NCI-H460 (cell line): ENCODE measurements at places on chromosomes 12 and 14.

- no peak for DNase-seq
Observed at GRCh38 chr12:105359856-105360255, 29.4 kb downstream of the C12orf75 start.

DNA sequence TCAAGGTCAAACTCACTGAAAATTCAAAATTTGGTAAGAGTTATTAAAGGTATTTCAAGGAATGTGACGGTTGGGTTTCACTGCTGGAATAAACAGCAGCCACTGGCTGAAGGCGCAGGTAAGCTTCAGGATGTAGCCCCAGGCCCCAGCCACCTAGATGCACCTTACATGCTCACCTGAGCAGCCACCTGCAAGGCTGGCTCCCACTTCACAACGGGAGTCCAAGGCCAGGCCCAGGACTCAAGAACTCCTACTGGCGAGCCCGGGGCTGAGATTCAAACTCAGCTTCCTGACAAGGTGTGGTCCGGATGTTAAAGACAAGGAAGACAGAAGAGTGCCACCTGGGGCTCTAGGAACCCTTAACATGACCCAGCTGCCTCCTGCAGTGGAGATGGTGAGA lies 78.4 kb downstream of the ITPK1 start:
- DNase-seq = no peak

GRCh38 chr12:124928095-124928911 lies 13.9 kb upstream of the UBC start:
- DNase-seq = peak; percentile 61

- no peak for DNase-seq
Observed at GRCh38 chr12:124661341-124661740, 93.9 kb upstream of the NCOR2 start.

GRCh38 chr12:94988471-94988870 lies 15.0 kb downstream of the NDUFA12 start:
- no peak for DNase-seq

- DNase-seq = no peak
Observed at GRCh38 chr14:42488965-42489364, 882.3 kb downstream of the LRFN5 start.

- no peak for DNase-seq
Observed at GRCh38 chr14:77838831-77839511, 39.1 kb downstream of the ADCK1 start.

DNA sequence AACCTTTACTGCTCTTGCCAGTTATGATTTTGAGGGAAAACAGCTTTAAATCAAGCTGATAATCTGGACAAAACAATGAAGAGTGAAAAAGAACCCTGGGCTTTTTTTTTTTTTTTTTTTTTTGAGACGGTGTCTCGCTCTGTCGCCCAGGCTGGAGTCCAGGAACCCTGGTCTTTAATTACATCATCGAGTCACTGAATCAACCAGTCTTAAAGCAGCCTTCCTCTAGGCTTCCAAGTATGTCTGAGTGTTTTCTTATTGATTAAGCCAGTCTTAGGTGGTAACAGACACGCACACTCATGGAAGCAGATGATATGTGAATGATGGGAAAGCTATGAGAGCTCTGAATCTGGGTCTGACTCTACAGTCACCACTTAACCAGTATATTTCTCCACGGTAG lies 5.9 kb upstream of the VCPKMT start:
- no peak for DNase-seq

DNA sequence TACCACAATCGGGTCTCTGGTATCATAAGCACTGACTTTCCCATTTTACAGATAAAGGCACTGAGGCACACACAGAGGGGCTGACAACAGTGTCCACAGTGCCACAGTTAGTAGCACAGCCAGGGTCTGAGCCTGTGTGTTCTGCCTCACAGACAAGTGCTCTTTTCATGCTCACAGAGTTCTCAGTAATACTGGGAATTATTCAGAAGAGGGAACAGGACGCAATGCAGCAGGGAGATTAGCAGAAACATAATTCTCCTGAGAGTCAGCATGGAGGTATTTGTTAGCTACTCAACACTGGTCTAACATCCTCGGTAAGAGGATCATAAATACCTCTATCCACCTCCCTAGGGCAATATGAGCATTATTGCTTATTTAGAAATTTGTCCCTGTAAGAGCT lies 219.3 kb upstream of the EEA1 start:
- DNase-seq = no peak

GRCh38 chr14:68586896-68587751 lies 205.7 kb downstream of the ZFP36L1 start:
- DNase-seq = no peak

- no peak for DNase-seq
Observed at GRCh38 chr14:72996916-72997315, 30.0 kb downstream of the ZFYVE1 start.

DNA sequence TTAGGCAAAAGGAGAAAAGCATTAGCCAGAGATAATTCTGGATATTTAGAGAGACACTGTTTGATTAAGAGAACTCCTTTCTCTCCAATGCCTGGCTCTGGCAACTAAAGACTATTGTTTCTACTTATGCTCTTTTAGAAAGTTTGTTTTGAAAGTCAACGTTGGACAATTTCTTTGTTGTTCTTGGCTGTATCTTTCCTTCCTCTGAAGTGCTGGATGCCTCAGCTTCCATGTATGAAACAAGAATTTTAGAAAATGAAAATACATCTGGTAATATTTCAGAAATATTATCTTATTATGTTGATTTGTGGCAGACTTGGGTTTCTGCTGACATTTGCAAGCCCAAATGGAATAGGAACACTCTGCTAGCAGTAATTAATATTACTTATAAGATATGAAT lies 382.6 kb downstream of the SNAPC1 start:
- DNase-seq = no peak

- peak; percentile 64 for DNase-seq
Observed at GRCh38 chr14:95483309-95484165, 32.9 kb downstream of the SYNE3 start.

DNA sequence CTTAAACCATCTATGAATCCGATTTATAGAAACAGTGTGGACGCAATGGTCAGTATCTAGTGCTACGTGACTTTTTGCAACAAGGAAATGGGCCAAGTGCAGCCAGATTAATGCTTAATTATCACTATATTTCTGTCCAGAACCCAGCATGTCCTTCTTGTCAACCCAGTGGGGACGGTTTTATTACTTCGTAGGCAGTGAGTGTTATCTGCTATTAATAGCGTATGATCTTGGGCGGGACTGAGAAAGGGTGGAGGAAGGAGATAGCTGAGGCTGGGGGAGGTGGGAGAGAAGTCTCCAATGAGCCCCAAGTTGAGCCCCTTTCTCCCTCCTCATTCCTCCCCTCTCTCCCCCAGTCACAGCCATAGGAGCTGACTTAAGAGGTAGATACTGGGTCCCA lies 59.7 kb upstream of the FAM222A start:
- DNase-seq = no peak

DNA sequence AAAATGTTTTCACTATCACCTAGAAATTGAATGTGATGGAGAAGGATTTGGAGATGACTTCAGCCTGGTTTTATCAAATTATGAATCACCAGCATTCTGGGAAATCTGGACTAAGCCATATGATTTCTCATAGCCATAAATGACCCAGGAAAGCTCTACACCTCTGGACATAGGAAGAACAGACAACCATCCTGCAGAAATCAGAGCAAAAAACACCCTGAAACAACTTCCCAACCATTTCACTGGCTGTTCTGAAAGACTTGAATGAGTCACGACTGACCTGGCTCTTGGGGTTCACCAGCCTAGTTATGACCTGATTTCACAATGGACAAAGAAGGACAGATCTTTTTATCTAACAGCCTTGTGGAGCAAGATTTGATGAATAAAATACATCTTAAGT lies 123.8 kb downstream of the KCNH5 start:
- DNase-seq = no peak

GRCh38 chr12:29176941-29177340 lies 27.9 kb downstream of the FAR2 start:
- no peak for DNase-seq

DNA sequence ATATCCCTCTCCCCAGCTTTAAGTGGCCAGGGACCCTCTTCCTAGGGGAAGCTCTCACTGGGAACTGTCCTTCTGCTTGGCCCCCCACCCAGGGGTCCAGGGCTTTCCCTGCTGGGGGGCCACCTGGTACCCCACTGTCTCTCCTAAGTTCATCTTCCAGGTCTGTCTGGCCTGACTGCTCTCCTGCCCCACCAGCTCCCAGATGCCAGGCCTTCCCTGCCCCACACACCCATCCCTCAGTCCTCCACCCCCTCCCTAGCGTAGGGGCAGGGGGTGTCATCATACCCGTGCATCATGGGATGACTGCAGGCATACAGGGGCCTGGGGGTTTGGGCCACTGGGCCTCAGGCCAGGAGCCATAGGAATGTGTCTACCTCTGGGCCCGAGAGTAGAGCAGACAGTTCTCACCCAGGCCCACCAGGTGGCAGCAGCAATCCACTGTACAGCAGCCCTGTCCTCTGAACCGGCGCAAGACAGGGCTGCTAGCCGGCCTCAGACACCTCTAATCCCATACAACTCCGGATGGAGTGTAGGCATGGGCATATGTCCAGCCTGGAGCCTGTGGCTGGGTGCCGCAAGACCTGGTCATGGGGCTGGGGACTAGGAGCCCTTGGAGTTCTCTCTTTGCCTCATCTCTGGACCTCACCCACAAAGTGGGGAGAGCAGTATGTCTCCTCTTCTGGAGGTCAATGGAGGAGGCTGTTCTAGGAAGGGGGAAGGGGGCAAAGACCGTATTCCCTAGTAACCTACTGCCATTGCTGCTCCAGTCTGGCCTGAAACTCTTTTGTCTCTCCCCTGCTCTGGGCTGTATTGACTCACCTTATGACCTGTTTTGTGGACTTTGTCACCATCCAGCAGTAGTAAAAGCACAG lies 10.0 kb upstream of the SMARCD1 start:
- DNase-seq = peak; percentile 73
